ENCODE measurements at places on chromosomes 6 and 20. TPM values are rescaled to one million over a fixed set of nuclear protein-coding genes. Genes with fewer than 3 reads are reported as not detected.
A peak's percentile ranks its signal among the peaks of the same experiment; 100 is the strongest.

Gene HCK
- 3.1 TPM for total RNA-seq

Gene NNAT
- total RNA-seq: 0.32 TPM

- DNase-seq: no peak
Observed at GRCh38 chr6:154872542-154873114, 122.5 kb upstream of the TIAM2 start.

GRCh38 chr20:58713801-58714339 is 21.3 kb downstream of the NPEPL1 start:
- DNase-seq: no peak

Gene SRSF12
- total RNA-seq: 9.8 TPM

DNA sequence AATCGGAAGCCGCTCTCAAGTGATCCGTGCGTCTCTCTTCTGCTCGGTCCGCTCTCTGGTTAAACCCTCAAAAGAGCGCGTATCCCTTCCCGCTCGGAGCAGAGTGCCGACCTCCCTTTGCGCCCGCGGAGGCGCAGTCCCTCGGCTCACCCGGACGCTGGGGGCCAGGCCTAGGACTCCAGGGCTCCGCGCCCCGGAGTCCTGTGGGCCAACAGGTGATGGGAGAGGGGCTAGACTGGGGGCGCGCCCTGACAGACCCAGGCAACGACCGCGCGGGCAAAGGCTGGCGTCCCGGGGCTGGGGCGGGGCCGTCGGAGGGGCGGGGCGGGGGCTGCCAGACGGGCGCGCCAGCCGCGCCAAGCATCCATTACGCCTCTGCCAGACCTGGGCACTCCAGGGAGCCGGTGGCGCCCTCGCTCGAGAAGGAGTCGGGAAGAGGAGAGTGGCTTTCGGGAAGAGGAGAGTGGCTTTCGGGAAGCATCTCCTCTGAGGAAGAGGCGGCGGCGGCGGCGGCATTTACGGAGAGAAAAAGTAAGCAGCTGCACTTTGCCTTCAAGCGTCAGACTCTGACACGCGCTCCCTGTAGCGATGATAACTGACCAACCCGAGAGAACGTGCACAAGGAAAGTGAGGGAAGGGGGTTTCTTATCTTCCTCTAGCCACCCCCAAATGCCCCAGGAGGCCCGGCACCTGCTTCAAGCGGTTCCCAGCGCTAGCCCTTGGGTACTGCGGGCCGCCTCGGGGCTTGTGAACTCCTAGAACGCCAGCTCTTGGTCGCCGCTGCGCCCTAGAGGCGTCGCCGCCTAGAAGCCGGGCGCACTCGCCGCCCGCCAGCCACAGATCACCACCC is 2.6 kb downstream of the EPHA7 start:
- DNase-seq: peak; percentile 20

- no peak for DNase-seq
Observed at GRCh38 chr6:70310063-70310694, 7.3 kb upstream of the COL9A1 start.

Gene FHL5
- total RNA-seq: 15.4 TPM

DNA sequence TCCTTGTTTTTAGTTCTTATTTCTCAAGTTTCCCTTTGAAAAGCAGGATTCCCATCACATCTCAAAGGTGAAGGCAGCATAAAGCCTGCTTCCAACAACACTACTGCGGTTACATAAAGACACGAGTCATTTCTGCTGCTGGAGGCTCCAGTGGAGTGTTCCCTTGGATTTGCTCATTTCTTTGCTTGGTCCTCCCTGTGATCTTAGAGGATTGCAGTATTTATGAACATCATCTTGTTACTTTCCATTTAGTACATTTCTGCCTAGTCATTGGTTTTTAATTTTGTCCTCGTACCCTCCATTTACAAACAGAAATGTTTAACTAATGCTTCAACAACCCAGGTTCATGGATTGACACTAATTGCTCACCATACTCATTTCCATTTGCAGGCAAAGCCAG is 298.8 kb downstream of the ZNF217 start:
- no peak for DNase-seq

GRCh38 chr6:28776269-28777146 is 147.3 kb downstream of the TRIM27 start:
- no peak for DNase-seq

Gene CCDC28A
- 8.7 TPM for total RNA-seq

Gene COL21A1
- total RNA-seq: 2.5 TPM

- no peak for DNase-seq
Observed at GRCh38 chr6:2147766-2148448, 97.5 kb downstream of the GMDS start.

- DNase-seq: no peak
Observed at GRCh38 chr6:43942011-43942442, 172.0 kb downstream of the VEGFA start.

- no peak for DNase-seq
Observed at GRCh38 chr6:151544453-151544852, 50.6 kb downstream of the CCDC170 start.

- DNase-seq: no peak
Observed at GRCh38 chr6:4593951-4594350, 182.3 kb upstream of the CDYL start.

DNA sequence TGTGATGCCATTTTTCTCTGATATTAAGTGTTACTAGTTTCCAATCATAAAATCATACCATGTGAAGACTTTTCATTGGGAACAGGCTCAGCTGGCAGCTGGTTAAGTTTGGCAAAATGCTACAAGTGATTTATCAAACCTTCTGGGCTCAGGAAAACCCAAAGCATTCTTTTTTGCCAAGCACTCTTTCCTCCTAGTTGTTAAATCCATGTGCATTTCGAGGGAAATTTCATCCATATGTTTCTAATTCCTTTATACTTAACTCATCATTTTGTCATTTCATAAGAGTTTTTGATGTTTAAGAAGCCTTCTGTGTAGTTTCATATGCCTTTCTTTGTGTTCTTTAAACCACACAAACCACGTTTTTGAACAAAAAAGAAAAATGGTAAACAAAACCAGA is 217.6 kb upstream of the PDE10A start:
- no peak for DNase-seq

DNA sequence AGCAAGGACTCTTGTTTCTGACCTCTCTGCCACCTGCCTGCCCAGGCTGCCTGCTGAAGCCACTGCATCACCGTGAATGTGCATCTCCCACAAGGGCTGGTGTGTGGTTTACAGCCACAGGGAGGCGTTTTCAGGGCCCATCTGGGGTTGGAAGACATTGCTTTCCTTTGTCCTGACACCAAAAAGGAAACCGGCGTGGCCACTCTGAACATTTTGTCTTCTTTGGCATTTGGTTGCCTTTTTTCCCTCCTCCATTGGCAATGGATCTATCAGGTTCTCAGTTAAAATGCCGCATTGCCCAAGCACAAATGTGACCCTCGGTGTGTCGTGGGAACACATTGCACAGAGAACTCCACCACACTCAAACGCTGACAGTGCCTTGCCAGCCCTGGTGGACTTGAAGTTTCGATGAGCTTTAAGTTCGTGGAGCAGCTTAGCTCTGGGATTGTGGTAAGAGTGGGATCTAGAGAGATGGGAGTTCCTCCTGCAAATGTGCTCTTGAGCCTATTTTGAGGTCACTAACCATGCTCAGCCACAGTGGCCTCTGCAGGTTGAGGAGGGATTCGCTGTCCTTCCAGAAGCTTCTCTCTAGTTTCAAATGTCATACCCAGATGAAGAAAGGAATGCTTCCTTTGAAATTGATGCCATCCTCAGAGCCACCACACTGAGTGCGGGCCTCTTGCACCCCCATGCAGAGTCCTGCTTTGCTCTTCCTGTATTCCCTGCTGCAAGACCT is 14.8 kb upstream of the PCK1 start:
- no peak for DNase-seq

- DNase-seq: no peak
Observed at GRCh38 chr20:23910210-23910609, 30.7 kb upstream of the CST5 start.

Gene FAXC
- total RNA-seq: 2.8 TPM

Gene NRM
- 8.5 TPM for total RNA-seq

GRCh38 chr6:5202941-5203340 is 57.8 kb downstream of the LYRM4 start:
- DNase-seq: no peak

Gene CAGE1
- total RNA-seq: not detected

- no peak for DNase-seq
Observed at GRCh38 chr6:46815130-46815529, 21.9 kb downstream of the MEP1A start.

DNA sequence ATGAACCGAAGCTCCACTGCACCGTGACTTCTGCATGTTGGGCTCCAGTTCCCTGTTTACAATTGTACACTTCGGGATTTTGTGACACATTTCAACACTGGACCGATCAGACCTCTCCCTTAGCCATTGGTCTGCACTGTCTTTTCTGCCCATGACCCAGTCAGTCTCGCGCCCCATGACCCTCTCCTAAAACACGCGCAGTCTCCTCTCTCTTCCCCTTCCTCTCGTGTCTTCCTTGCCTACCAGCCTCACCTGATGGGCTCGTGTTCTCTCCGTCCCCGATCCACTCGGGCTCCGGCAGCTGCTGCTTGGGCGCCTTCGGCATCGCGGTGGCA is 535 bp upstream of the ABCF1 start:
- no peak for DNase-seq
